ENCODE measurements at places on chromosomes 3 and 15.

GRCh38 chr3:94787066-94787465 is 724.2 kb downstream of the NSUN3 start:
- no peak for DNase-seq

GRCh38 chr15:28895566-28895965 is 9.8 kb downstream of the APBA2 start:
- DNase-seq: no peak

DNA sequence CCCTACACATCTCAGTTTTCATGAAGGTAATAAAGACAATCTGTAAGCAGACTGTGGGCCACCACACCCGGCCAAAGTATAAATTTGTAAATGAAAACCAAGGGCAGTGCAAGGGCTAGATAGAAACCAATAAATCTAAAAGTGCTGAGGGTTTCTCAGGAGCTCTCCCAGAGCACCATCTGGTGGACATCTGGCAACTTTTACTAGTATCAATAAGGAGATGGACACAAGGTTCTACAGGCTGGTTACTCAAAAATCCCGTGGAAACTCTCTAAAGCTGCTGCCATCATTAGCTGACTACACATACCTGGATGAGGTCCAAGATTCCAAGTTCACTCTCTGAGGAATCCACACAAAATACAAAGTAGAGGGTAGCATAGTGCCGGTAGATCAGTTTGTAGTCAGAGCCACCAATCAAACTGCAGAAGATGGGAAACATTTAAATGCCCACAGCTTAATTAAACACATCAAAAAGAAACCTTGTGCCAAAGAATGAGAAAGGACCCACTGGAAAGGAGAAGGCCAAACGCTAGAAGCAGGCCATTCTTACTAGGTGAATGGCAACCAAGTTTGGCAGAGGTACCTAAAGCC is 5.5 kb downstream of the AP3S2 start:
- no peak for DNase-seq

- no peak for DNase-seq
These were observed 49.0 kb downstream of the SUCLG2 start for GRCh38 chr3:67605377-67605776.

DNA sequence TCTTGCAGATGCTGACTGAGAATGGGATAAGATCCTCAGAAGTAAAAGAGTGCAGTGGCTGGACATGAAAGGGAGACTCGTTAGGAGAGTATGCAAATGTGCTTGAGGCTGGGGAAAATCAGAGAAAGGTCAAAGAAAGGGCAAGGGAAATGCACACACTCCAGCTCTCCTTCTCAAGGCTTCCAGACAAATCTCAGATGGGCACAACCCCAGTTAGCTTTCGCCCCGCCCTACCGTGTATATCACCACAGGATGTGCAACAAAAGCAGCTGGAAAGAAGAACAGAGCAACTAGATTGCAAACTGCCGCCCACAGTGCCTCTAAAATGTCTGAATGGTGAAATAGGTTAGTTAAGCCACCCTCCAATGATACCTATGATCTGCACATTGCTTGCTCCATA is 63.9 kb downstream of the CERS3 start:
- no peak for DNase-seq

- DNase-seq: no peak
These were observed 91.9 kb downstream of the LRRC28 start for GRCh38 chr15:99343208-99343607.

GRCh38 chr3:30307372-30307950 is 298.9 kb upstream of the TGFBR2 start:
- DNase-seq: no peak
